ENCODE measurements at places on chromosomes 5 and 9.
A peak's percentile ranks its signal among the peaks of the same experiment; 100 is the strongest.

DNA sequence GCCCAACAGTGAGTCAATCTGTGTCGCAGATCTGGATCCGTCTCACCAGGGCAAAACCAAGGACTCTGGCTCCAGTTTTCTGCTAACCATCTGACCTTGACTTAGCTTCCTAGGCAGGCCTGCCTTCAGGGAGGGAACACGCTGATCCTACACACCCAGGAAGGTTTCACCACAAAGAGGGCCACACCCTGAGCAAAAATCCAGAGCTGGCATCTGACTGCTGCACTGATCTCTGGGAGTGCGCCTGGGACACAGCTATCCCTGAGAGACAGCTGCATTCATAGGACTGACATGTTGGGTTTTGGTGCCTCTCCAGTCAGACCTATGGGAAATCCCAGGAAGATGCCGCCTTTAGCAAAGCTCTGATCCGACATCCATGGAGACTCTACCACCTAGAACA is 47.5 kb downstream of the CDK5RAP2 start:
- no peak for DNase-seq

- no peak for DNase-seq
Observed at GRCh38 chr9:136840877-136841645, 1.2 kb upstream of the AJM1 start.

- DNase-seq, result no peak
Observed at GRCh38 chr5:92941806-92942205, 639.2 kb downstream of the NR2F1-AS1 start.

GRCh38 chr5:141326088-141326854 is 4.0 kb upstream of the PCDHGA1 start:
- DNase-seq, result peak; percentile 52

- DNase-seq, result no peak
Observed at GRCh38 chr5:139954462-139954861, 88.6 kb downstream of the NRG2 start.

GRCh38 chr5:142466195-142466971 is 141.6 kb upstream of the SPRY4 start:
- DNase-seq, result no peak

GRCh38 chr9:128150594-128151308 is 1.5 kb downstream of the LCN2 start:
- DNase-seq, result no peak
